ENCODE measurements at places on chromosomes 4 and X.

DNA sequence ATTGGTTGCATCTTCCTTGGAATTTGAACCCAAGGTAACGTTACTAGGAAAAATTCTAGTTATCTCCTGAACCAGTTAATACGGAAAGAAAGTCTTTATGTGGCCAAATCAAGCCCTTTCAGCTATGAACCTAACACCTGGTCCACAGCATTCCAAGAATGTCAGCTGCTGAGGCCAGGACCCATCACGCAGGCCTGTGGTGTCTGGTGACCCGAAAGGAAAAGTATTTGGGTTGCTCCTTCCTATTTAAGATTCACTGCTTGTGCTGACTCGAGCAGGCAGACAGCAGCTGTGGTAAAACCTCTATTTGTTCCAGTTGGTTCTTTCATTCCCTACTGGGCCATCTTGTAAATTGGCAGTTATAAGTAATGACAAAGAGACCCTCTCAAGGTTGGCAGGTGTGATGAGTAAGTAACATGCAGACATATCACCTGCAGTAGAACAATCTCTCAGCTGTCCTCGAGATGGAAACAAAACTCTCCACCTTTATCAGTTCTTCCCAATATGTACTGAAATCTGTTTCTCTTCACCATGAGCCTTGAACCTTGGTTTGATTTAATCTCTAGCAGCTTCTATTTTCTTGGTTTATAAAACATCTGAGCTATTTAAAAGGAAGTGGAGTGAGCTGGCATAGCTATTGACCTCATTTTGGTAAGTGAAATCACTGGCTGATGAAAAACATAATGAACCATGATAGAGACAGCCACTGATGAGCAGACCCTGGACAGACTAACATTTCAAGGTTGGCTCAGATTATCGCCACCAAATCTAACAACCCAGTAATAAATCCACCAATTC, 182.1 kb upstream of the SMIM31 start:
- no peak for DNase-seq

GRCh38 chr4:41069257-41069656, 145.1 kb downstream of the APBB2 start:
- no peak for DNase-seq

- no peak for DNase-seq
Measured at GRCh38 chr4:6767386-6767747, 15.2 kb upstream of the KIAA0232 start.

DNA sequence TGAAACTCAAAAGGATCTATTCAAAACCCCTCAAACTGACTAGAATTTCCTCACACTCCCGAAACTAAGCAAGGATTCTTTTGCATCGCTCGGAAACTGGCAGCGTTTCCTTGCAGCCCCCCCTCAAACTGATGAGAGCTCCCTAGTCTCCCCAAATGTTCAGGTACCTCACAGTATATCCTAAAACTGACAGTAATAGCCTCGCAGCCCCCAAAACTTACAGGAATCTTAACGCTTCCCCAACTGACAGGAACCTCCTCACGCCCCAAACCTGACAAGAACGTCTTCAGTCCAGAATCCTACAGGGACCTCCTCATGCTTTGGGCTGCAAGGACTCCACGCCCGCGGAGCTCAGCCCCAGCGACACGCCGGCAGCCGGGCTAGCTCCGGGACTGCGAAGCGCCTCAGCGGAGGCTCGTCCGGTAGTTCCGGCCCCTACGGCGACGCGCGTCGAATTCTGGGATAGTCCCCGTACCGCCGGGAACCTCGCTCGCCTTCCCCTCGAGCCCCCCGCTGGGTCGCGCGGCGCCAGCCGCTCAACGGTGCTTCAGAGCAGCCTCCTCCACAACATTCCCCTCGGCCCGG, 640 bp downstream of the PHF8 start:
- no peak for DNase-seq

DNA sequence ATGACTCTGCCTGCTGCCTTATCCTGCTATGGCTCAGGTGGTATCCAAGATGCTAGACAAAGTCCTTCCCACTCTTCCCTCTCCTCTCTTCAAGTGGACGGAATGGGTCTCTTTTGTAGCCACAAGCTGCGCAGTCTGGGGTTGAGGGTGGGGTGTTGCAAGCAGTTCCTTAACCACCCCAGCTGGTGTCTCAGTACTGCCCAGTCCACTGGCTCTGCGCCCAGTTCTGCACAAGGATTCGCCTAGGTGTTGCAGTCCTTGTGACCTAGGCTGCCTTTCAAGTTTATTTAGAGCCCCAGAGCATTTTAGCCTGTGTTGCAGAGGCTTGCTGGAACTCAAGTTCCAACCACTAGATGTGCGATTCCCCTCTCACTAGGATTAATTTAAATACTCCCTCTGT, 120.7 kb downstream of the NEXMIF start:
- no peak for DNase-seq

- no peak for DNase-seq
Measured at GRCh38 chr4:148126825-148127224, 315.4 kb downstream of the NR3C2 start.

DNA sequence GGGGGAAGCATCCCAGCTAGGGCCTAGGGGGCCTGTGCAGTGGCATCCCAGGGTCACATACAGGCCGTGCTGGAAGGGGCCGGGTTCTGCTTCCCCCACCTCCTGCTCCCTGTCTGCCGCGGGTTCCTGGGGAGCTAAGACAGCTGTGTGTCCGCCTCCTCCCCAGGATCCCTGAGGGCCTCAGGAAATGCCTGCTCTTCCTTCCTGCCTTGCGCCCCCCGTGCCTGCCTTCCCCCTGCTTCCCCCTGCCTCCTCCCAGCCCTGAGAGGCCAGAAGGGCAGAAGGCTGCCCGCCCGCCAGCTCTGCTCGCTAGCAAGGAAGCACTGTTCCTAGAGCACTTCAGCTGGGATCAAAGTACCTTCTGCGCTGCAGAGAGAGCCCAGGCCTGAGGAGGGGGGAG, 2.9 kb upstream of the BGN start:
- DNase-seq, result no peak

DNA sequence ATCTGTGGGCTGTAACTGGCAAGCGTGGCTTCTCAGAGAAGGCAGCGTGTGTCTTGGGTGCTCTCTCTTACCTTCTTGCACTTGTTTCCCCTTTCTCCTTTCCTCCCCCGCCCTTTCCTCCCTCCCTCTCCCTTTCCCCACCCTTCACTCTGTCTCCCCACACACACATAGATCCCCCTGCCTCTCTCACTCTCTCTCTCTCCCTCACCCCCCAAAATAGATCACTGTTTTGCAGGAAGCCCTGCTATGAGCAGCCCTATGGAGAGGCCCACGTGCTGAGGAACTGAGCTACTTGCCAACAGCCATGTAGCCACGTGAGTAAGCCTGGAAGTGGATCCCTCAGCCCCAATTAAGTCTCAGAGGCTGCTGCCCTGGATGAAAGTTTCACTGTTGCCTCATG, 4.3 kb upstream of the PNMA6E start:
- no peak for DNase-seq

DNA sequence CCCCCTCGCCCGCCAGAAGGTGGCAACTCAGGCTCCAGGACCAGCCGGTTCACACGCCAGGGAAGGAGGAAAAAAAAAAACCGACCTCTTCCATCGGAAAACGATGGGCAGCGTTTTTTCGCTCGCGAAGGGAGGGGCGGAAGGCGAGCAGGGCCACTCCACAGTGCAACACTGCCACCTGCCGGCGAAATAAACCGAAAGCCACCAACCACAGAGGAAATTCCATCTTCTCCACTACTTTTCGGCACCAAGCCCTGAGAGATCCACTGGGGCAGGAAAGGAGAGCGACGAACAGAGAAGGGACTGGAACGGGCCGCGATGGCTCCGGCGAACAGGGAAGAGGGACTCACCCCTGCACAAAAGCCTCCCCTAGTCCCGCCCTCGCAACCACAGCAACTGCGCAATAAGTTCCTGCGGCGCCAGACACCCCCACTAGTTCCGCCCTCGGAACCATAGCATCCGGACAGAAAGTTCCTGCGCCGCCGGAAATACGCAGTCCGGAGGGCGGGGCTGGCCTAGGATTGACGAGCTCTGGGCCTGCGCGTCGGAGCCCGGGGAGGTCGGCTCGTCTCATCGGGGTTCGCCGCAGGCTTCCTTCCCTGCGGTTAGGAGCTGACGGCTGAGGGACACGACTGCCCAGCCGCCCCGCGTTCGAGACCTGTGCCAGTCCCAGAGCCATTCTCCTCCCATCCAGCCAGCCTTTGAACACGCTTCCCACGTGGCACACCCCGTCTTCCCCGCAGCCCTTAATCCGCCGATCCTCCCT, 23.4 kb downstream of the FAM156A start:
- DNase-seq, result peak; percentile 86

DNA sequence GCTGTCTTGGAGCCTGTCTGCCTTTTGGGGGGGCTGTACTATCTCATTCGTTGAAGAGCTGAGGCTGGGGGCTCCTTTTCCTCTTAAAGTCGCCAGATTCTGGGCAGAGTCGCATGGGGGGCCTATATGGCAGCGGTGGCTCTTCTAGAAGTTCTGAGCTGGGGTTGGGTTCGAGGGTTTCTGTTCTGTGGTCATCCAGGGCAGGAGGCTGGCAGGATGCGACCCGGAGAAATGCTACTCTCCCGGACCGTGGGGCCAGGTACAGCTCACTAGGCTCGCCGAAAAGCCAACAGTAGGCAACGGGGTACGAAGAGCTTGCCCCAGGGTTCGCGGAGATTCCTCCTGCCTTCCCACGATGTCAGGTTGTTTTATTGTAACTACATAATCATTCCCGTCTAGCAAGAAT, 1.9 kb upstream of the CITED1 start:
- DNase-seq, result no peak

GRCh38 chrX:107135049-107135964, 16.7 kb upstream of the RBM41 start:
- DNase-seq, result no peak

Data from stimulated activated CD4-positive, alpha-beta T cell treated with anti-CD3 and anti-CD28 coated beads, Interleukin-2, amount 100 ng/mL, for 4 hours (primary cell).